GM12864 (cell line): ENCODE measurements at places on chromosomes 1 and 21.

- DNase-seq = no peak
These were observed 18.0 kb downstream of the LTN1 start for GRCh38 chr21:28974531-28975227.

- no peak for DNase-seq
These were observed 10.1 kb downstream of the CLCA2 start for GRCh38 chr1:86434059-86434458.

DNA sequence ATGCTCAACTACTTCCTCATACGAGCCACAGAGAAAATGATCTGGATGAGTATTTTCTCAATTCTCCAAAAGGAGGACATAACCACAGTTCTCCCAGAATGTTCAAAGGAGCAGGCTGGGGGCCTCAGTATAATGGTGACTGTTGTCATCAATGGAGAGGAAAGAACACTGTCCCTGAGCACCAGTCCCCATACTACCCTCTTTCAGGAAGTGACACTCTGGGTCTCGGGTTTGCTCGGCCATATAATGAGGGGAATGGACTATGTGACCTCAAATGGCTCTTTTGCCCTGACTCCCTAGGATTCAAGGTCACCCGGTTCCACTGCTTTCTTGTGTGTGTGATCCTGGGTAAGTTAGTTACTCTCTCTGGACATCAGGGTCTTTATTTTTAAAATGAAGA, 22.8 kb downstream of the SLC9A1 start:
- DNase-seq = no peak

DNA sequence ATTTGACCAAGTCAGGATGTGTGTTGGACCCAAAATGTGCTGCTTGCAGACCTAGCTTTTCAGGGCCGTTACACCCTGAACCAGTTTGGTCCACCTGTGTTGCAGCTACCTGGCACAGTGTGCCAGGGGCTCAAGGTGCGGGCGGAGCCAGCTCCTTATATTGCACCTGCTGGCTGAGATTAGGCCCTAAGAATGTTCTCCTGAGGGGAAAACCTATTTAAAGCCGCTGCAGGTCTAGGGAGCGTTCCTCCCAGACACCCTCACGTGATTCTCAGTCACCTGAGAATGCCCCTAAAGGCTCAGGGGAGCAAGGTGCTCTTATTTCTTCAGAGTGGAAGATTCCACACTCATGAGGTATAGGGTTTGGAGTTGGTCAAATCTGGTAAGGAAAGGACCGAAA, 12.0 kb downstream of the GSTM3 start:
- no peak for DNase-seq
